ELF-1 (cell line): ENCODE measurements at places on chromosomes 16 and 17.

DNA sequence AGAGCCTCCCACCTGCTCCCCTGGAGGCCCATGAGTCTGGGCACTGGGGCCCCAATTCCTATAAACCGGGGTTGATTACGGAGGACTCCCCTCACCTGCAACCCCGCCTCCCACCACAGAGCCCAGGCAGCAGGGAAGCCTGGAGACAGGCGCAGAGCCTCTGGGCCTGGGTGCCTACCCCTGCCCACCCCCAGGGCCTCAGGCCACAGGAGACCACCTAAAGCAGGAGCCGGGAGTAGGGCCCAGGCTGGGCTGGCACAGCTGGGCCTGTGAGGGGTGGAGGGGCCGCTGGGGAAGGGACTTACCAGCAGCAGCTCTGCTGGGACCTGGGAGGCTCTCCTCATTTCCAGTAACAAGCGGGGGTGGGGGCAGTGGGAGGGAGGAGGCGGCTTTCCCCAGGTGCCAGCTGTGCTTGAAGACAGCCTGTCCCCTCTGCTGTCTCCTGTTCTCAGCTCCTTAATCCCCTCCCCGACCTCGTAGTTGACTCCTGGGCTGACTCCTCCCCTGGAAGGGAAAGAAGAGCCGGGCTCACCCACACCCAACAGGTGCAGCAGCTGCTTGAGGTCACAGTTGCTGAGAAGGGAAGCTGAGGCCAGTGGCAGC lies 46.8 kb downstream of the TMEM235 start:
- DNase-seq, result no peak

- DNase-seq, result no peak
Observed at GRCh38 chr17:1232786-1233185, 37.5 kb upstream of the BHLHA9 start.

DNA sequence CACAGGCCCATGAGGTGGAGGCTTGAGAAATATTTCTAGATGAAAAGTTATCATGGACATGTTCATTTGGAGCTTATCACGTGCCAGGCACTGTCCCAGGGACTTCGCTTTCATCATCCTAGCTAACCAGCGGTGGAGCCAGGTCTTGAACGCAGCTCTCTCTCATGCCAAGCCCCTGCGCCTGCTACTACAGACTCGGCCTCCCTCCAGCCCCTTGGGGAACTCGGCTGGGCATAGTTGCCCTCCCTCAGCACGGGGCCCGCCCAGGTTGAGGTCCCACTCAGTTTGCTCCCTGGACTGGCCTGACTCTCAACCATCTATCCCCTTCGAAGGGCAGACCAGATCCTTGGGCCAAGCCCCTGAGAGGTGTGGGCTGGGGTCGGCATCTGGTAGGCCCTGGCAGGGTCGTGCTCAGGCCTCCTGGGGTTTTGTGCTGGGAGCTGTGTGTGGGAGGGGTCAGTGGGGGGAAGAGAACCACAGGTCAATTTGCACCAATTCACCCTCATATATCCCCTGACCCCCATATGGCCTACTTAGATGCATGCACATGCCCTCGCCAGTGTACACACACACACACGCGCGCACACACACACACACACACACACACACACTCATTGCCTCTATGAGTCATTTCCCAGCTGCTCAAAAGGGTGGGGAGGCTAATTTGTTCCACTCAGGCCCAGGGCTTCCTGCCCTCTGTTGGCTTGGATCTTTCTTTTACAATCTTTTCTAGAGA lies 12.1 kb upstream of the SCN4A start:
- peak; percentile 23 for DNase-seq

GRCh38 chr17:27525836-27526603 lies 69.8 kb downstream of the KSR1 start:
- no peak for DNase-seq

- DNase-seq, result no peak
Observed at GRCh38 chr16:87754535-87754934, 11.3 kb downstream of the KLHDC4 start.

DNA sequence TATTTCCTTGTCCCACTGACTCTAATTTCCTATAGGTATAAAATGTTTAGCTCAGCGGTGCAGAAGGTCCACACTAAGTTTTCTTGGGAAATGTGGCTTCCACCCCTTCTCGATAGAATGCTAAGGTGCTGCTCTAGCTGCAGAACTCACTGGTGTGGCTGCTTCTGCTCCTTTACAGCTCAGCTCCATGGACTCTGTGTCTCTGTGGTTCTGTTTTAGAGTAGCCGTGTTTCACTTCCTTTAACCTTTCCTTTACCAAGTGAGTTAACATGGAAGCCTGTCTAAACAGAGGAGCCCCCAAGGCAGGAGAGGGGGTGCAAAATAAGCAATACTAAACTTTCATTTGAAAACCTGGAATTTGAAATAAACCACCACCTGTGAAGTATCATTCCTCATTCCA lies 65.3 kb downstream of the SPECC1 start:
- DNase-seq, result no peak

- DNase-seq, result no peak
Observed at GRCh38 chr17:1413281-1413791, 13.3 kb upstream of the YWHAE start.

GRCh38 chr16:79849119-79849518 lies 248.6 kb upstream of the MAF start:
- no peak for DNase-seq

DNA sequence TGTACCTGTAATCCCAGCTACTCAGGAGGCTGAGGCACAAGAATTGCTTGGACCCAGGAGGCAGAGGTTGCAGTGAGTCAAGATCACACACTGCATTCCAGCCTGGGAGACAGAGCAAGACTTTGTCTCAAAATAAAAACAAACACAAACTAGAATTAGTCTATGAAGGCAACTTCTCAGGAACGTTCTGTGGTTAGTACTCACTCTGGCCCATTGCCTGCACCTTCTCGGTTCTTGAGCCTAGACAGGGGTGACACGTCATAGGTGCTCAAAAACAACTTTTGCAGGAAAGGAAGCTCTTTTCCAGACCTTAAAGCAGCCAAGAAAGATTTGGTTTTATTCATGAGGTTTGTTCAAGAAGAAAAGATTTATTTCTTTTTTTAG lies 22.3 kb upstream of the CNOT1 start:
- DNase-seq, result no peak

GRCh38 chr16:12416136-12416787 lies 387.4 kb downstream of the CPPED1 start:
- DNase-seq, result no peak

- DNase-seq, result no peak
Observed at GRCh38 chr17:75047398-75048098, 523 bp downstream of the KCTD2 start.

GRCh38 chr16:88809068-88809675 lies 2.6 kb downstream of the APRT start:
- peak; percentile 55 for DNase-seq

DNA sequence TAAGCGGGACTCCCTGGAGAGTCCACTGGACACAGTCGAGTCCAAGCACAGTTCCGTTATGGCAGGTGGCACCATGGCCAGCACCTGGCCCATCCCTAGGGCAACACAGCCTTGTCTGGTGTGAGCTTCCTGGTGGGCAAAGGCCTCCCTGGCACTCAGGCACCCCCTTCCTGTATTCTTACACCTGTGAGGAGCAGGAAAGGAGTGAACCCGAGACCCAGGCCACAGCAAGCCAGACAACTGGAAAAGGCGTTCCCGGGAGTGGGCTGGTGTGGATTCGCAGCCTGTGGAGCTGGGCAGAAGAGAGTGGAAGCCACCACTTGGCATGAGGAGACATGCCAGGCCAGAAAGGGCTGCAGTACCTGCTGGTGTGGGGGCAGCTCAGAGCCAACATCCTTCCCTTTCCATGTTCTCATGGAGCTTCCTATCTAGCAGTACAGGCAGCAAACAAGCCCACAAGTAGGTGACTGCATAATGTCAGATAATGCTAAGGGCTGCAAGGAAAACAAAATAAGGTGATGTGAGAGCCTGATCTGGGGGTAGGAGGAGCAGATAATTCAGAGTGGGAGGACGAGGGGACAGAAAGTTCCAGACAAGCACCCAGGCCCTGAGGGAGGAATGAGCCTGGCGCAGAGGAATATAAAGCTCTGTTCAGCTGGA lies 87.0 kb downstream of the GNAO1 start:
- DNase-seq, result no peak

GRCh38 chr17:61656721-61657217 lies 65.8 kb upstream of the NACA2 start:
- no peak for DNase-seq

GRCh38 chr16:3088450-3088849 lies 10.6 kb downstream of the ZSCAN10 start:
- DNase-seq, result no peak

DNA sequence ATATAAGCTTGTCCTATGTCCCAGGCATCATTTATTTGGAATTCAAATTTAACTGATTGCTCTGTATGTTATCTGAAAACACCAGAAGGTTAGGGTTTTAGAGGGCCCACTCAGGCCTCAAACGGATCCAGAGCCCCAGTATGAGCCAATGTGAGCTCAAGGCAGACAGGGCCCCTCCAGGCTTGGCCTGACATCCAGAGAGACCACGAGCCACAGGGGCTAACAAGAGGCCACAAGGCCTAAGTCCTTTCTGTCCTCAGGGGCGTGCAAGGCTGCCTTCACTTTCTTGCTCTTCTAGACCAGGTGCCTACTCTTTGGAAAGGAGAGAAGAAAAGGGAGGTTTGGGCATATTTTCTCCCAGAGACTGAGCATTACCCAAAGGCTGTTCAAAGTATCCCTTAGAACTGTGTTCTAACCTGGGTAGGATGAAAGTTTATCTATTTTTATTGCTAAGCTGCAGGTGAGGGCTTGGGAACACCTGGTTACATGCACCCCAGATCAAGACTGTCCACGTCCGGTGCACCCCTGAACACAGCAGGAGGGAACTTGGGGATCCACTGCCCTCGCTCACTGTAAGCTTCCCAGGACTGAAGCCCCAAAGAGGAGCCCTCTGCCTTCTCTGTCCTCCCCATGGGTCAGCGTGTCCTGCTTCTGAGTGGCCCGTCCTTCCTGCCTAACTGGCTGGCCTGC lies 1.5 kb upstream of the ENGASE start:
- no peak for DNase-seq

- DNase-seq, result no peak
Observed at GRCh38 chr17:32152130-32152529, 9.8 kb downstream of the RHOT1 start.

DNA sequence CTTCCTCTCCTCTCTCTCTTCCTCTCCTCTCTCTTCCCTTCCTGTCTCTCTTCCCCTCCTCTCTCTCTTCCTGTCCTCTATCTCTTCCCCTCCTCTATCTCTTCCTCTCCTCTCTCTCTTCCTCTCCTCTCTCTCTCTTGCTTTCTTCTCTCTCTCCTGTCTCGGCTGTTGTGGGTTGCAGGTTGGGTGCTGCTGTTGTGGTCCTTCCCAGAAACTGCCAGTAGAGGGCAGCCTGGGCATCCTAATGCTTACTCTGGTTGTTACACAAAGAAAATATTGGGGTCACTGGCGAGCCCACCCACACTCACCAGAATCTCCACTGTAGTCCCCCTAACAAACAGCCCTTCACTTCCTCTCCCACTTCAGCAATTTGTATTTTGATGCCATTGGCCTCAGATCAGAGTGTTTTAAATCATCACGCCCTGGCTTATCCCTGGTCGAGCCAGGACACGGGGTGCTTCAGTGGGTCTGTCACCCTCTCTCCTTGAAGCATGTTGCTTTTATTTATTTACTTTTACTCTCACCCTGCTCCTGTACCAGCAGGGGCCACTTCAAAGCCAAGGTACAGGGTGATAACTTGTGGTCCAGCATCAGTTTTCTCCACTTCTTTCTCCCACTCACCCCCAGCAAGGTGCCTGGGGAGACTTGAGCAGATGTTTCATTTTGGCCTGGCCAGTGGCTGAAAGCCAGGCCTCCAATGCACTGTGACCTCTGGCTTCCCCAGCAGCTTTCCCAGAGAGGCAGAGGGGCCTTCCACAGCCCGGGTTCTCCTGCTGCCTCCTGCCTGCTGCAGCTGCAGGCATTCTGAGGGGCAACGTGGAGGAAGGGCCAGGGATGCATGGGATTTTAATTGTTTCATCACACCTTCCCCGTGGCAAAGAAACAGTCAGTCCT lies 4.7 kb upstream of the MMP15 start:
- peak; percentile 62 for DNase-seq

DNA sequence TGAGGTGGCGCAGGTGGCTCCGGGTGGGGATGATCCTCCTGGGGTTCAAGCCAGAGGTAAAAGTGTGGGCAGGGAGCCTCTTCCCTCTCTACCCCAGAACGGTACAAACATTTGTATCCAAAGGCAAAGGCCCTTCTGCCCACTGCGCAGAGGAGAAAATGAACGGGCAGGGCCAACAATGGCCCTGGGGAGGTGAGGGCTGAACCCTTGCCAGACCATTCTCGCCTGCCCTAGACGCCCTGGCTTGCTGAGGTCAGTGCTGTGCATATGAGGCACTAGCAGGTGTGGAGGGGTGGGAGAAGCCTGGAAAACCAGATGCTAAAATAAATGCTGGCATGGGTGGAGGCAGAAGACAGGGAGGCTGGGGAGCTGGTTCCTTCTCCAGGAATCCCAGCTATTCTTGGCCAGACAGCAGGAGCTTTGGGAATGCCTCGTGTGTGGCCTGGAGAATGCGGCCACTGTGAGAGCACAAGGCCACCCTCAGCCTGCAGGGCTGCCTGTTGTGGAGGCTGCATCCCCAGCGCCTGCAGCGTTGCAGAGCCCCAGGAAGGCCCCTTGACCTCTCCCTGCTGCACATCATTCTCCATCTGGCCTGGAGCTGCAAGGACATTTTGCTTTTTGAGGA lies 4.5 kb downstream of the C17orf50 start:
- peak; percentile 82 for DNase-seq

DNA sequence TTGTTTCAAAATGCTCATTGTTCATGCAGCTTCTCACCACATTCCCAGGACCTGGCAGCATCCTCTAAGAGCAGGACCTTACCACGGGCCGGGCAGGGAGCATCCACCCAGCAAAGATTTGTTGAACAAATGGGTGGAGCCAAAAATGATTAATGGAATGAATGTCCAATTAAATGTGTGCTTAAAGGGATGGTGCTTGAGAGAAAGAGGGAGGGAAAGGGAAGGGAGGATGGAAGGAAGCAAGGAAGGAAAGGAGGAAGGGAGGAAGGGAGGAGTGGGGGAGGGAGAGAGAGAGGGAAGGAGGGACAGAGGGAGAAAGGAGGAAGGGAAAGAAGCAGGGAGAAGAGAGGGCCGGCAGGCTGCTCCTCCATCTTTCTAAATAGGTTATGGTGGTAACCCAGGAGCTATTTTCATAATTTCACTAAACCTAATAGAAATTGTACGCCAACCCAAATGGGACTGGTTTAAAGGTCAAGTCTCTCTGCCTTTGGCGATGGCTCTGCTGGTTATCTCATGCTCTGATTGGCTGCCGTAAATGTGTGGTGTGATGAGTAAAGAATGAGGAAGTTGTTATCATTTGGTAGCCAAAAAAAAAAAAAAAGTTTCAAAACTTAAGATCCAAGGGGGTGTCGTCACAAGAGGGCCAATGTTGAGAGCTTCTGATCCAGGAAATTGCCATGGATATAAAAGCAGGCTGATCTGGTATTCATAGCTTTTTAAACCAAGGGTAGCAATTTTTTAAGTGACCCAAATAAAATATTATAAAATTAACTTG lies 126.7 kb upstream of the FOXF1 start:
- DNase-seq, result peak; percentile 30

- DNase-seq, result peak; percentile 58
Observed at GRCh38 chr16:75471723-75472633, 7.5 kb upstream of the TMEM170A start.
